CD4-positive, alpha-beta T cell treated with Interleukin-2 at 100 ng/mL for 4 hours (primary cell): ENCODE measurements at places on chromosomes 7 and 10.

- DNase-seq: no peak
Measured at GRCh38 chr10:69007260-69007659, 18.7 kb downstream of the KIFBP start.

DNA sequence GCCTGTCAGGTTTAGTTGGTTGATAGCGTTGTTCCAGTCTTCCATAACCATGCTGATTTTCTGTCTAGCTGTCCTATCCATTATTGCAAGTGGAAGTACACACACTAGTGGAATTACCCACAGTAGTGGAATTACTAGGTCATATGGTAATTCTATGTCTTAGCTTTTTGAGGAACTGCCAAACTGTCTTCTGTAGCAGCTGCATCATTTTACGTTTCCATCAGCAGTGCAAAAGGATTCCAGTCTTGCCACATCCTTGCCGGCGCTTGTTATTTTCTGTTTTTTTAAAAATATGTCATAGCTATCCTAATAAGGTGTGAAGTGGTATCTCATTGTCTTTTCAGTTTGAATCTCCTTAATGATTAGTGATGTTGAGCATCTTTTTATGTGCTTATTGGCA, 17.2 kb upstream of the RHBDD2 start:
- no peak for DNase-seq

DNA sequence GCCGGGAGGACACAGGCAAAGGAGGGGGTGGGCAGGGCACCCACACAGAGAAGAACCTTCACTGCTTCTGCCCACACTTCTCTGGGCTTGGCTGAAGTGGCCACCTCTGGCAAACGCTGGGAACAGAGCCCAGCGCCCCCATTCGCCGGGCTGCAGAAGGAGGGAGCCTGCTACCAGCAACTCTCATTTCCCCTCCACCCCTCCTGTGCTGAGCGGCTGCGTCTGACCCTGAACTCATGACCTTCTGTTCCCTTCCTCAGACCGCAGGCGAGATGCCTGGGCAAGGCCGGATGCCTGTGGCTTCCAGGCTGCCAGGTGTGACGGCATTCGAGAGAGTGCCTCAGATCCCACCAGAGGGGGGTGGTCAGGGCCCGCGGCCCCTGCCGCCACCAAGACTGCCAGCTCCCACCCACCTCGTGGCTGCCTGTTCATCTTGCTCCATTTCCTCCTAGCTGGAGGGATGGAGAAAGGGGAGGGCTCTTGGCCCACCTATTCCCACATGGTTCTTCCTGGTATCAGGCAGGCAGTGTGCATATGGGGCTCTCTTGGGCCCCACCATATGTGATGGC, 19.8 kb downstream of the DNAJB12 start:
- DNase-seq: peak; percentile 73

DNA sequence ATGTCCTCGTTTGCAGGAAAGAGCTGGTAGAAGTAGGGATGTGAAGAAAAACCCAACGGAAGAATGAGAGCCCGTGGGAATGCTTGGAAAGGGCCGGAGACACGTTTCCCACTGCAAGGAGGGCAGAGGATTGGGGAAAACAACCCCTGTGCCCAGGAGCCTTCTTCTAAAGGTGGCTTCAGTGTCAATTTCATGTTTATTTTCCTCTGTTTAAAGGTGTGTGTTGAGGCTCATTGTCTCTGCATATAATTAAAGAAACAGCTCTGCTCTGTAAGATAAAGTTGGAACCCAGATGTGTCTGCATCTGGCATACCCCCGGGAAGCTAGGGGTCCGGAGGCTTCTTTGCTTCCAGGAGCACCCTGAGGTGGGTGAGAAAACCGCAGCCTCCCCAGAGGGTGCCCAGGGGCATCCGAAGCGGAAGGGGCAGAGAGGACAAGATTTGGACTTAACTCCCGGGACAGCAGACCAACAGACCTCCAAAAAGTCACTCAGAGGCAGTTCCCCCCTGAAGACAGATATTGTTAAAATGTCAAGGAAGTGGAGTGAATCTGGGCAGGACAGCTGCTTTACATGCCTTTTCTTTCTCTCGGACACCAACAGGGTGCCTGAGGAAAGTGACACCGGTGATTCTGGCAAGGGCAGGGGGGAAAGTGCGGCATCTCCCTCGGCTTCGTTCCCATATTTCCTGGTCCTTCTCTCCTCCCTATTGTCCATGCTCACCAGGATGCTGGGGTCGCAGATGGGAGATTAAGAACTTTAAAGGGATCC, 8.6 kb upstream of the GATA3 start:
- no peak for DNase-seq

- no peak for DNase-seq
Measured at GRCh38 chr10:20407357-20407756, 489.8 kb downstream of the NEBL start.

GRCh38 chr10:125473143-125473793, 209.7 kb downstream of the TEX36 start:
- no peak for DNase-seq
